ENCODE measurements at places on chromosomes 12 and 14. TPM values are rescaled to one million over a fixed set of nuclear protein-coding genes. Genes with fewer than 3 reads are reported as not detected.

- no peak overlapping the region for H3K27ac ChIP-seq
- no peaks in the 10 kb centered on the region for H3K36me3 ChIP-seq
- H3K4me3 ChIP-seq = no peak overlapping the region
- H3K27me3 ChIP-seq = peaks cover 56% of the 10 kb centered on the region
Observed at GRCh38 chr12:113482334-113482733, 10.7 kb upstream of the LHX5 start.

DNA sequence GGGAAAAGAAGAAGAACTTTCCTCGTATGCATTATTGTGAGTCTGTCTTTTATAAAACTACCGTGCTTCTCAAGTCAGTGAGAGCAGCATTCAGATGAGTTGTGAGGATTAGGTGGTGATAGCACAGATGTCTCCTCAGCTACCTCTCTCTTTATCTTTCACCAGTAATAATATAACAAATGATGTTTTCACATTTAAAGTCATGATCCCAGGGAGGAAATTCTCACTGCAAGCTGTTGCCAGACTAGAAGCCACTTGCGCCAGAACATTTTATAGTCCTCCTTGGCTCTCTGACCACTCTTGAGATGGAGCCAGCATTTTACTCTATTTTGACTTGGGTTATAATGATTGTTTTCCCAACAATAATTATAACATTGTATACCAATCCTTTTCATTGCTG, 443.1 kb downstream of the AEBP2 start:
- no peaks in the 10 kb centered on the region for H3K36me3 ChIP-seq
- no peaks in the 10 kb centered on the region for H3K27me3 ChIP-seq
- no peak for DNase-seq

- no peaks in the 10 kb centered on the region for H3K27me3 ChIP-seq
- H3K27ac ChIP-seq = no peak overlapping the region
- H3K4me1 ChIP-seq = no peaks in the 10 kb centered on the region
- peaks cover 90% of the 10 kb centered on the region for H3K36me3 ChIP-seq
- DNase-seq = no peak
Observed at GRCh38 chr12:68761901-68762630, 16.1 kb downstream of the SLC35E3 start.

DNA sequence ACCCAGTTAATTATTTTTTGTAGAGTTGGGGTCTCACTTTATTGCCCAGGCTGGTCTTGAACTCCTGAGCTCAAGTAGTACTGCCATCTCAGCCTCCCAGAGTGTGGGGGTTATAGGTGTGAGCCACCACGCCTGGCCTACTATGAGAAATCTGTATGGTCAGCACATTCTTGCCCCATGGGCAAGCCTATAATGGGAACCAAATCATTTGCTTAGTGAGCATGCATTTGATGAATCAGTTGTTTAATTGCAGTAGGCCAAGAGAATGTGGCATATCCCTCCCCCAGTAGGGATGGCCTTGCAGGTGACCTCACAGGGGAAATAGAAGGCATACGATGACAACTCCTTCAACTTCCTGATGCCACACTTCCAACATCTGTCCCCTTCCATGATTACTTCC, 122.7 kb downstream of the DIP2B start:
- no peaks in the 10 kb centered on the region for H3K4me1 ChIP-seq
- H3K27me3 ChIP-seq = no peaks in the 10 kb centered on the region
- no peak overlapping the region for H3K4me3 ChIP-seq
- peaks cover 27% of the 10 kb centered on the region for H3K36me3 ChIP-seq

Gene STXBP6
- polyA plus RNA-seq = 16.8 TPM

GRCh38 chr12:28866715-28867503, 282.2 kb upstream of the FAR2 start:
- no peak for DNase-seq
- H3K4me3 ChIP-seq = no peak overlapping the region
- H3K36me3 ChIP-seq = no peaks in the 10 kb centered on the region

GRCh38 chr12:69475237-69475975, 5.2 kb downstream of the FRS2 start:
- H3K4me1 ChIP-seq = peaks cover 38% of the 10 kb centered on the region
- H3K27ac ChIP-seq = peak overlapping the region; percentile 68
- no peaks in the 10 kb centered on the region for H3K27me3 ChIP-seq
- no peaks in the 10 kb centered on the region for H3K36me3 ChIP-seq
- H3K4me3 ChIP-seq = no peak overlapping the region
- peak; percentile 56 for DNase-seq

- no peaks in the 10 kb centered on the region for H3K27me3 ChIP-seq
- H3K4me3 ChIP-seq = no peak overlapping the region
- no peaks in the 10 kb centered on the region for H3K4me1 ChIP-seq
- H3K36me3 ChIP-seq = no peaks in the 10 kb centered on the region
- DNase-seq = no peak
Observed at GRCh38 chr14:62381311-62382070, 619.3 kb downstream of the SNAPC1 start.

Gene SLC38A4
- not detected for polyA plus RNA-seq

DNA sequence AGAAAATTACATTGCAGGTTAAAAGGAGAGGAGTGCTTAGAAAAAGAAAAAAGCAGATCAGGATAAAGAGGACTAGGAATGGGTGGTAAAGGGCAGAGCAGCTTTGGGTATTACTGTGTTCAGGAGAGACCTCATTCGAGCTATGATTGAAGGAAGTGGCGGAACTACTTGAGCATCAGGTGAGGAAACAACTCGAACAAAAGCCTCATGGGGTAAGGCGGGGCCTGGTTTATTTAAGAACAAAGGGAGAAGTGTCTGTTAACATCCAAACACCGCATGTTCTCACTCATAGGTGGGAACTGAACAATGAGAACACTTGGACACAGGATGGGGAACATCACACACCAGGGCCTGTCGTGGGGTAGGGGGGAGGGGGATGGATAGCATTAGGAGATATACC, 444.6 kb upstream of the CCDC196 start:
- no peaks in the 10 kb centered on the region for H3K4me1 ChIP-seq
- DNase-seq = no peak
- no peaks in the 10 kb centered on the region for H3K36me3 ChIP-seq
- H3K27ac ChIP-seq = no peak overlapping the region
- no peaks in the 10 kb centered on the region for H3K27me3 ChIP-seq
- no peak overlapping the region for H3K4me3 ChIP-seq

Gene ASCL1
- polyA plus RNA-seq = 0.37 TPM

GRCh38 chr14:83594874-83595273, 1935.1 kb upstream of the FLRT2 start:
- DNase-seq = no peak
- H3K4me1 ChIP-seq = no peaks in the 10 kb centered on the region
- H3K27ac ChIP-seq = no peak overlapping the region
- H3K27me3 ChIP-seq = no peaks in the 10 kb centered on the region
- no peaks in the 10 kb centered on the region for H3K36me3 ChIP-seq
- no peak overlapping the region for H3K4me3 ChIP-seq

DNA sequence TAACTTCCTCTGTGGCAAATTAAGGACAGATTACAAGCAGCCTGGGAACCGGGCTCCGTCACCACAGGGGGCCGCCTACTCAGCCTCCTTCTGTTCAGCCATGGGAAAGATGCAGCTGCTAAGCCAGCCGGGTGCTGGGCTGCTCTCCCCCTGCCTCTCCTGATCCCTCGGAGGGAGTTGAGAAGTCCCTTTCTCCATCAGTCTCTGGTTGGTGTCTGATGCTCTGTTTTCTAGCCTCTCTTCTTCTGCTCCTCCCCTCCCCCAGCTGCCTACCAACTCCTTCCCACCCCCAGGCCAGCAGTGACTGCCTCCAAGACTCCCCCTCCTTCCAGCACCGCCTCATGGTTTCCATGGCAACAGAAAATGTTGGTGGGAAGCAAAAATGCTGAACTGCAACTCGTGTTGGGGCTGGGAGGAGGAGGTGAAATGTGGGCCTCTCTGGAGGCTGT, 486.7 kb downstream of the APAF1 start:
- H3K27ac ChIP-seq = no peak overlapping the region
- H3K4me1 ChIP-seq = no peaks in the 10 kb centered on the region
- no peaks in the 10 kb centered on the region for H3K36me3 ChIP-seq
- DNase-seq = no peak
- H3K4me3 ChIP-seq = no peak overlapping the region

Gene PUS1
- 12.8 TPM for polyA plus RNA-seq

GRCh38 chr12:102811110-102811737, 105.8 kb downstream of the PAH start:
- no peaks in the 10 kb centered on the region for H3K36me3 ChIP-seq
- H3K4me3 ChIP-seq = no peak overlapping the region
- DNase-seq = no peak
- no peaks in the 10 kb centered on the region for H3K27me3 ChIP-seq
- H3K4me1 ChIP-seq = no peaks in the 10 kb centered on the region

Gene CCDC177
- 0.25 TPM for polyA plus RNA-seq

Gene PAPLN
- 5.4 TPM for polyA plus RNA-seq

- H3K36me3 ChIP-seq = no peaks in the 10 kb centered on the region
- H3K27ac ChIP-seq = no peak overlapping the region
- peak; percentile 54 for DNase-seq
- peaks cover 15% of the 10 kb centered on the region for H3K27me3 ChIP-seq
- peak overlapping the region; percentile 37 for H3K4me3 ChIP-seq
Observed at GRCh38 chr12:30200864-30201263, 417.1 kb upstream of the TMTC1 start.

- DNase-seq = no peak
- H3K36me3 ChIP-seq = no peaks in the 10 kb centered on the region
- no peaks in the 10 kb centered on the region for H3K27me3 ChIP-seq
- no peaks in the 10 kb centered on the region for H3K4me1 ChIP-seq
Observed at GRCh38 chr14:65850429-65851135, 438.1 kb downstream of the FUT8 start.

Gene MAP3K9
- 0.46 TPM for polyA plus RNA-seq

DNA sequence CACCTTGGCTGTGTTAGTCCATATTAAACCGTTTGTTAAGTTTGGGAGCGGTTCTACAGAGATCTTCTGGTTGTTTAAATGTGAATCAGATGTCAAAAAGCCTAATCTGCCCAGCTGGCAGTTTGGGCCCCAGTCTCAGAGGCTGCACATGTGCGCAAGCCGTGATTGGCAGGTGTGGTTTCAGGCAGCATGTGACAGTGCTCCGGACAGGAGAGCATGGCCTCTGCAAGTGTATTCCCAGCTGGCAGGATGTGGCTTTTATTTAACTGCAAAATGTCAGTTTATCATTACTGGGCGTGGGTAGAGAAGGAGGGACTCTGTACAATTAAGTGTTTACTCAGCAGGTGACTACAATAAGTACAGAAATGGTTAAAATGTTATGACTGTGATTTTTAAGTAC, 77.5 kb downstream of the PELI2 start:
- H3K4me1 ChIP-seq = peaks cover 23% of the 10 kb centered on the region
- no peaks in the 10 kb centered on the region for H3K27me3 ChIP-seq
- no peaks in the 10 kb centered on the region for H3K36me3 ChIP-seq
- DNase-seq = no peak
- H3K27ac ChIP-seq = no peak overlapping the region
- H3K4me3 ChIP-seq = no peak overlapping the region

Gene C12orf42
- polyA plus RNA-seq = not detected

Gene BEGAIN
- polyA plus RNA-seq = 0.92 TPM

DNA sequence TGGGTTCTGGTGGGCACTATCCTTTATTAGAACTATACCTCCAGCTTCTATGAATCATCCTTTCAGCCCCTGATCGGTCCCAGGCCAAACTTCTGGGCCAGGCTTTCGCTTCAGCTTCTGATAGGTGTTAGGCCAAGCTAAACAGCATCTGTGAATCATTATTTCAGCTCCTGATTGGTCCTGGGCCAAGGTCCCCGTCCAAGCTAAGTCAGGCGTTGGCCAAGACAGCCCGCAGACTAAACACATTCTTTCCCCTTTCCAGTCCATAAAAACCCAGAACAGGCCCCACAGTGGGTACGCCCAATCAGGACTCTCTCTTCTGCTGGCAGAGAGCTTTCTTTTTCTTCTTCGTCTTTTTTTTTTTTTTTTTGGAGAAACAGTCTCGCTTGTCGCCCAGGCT, 1808.9 kb upstream of the SEL1L start:
- no peak overlapping the region for H3K4me3 ChIP-seq
- no peaks in the 10 kb centered on the region for H3K4me1 ChIP-seq
- H3K27me3 ChIP-seq = no peaks in the 10 kb centered on the region
- H3K27ac ChIP-seq = no peak overlapping the region
- DNase-seq = no peak

GRCh38 chr14:44204061-44204835, 302.8 kb downstream of the FSCB start:
- DNase-seq = no peak
- no peak overlapping the region for H3K27ac ChIP-seq
- H3K4me3 ChIP-seq = no peak overlapping the region
- H3K36me3 ChIP-seq = no peaks in the 10 kb centered on the region
- H3K4me1 ChIP-seq = no peaks in the 10 kb centered on the region

DNA sequence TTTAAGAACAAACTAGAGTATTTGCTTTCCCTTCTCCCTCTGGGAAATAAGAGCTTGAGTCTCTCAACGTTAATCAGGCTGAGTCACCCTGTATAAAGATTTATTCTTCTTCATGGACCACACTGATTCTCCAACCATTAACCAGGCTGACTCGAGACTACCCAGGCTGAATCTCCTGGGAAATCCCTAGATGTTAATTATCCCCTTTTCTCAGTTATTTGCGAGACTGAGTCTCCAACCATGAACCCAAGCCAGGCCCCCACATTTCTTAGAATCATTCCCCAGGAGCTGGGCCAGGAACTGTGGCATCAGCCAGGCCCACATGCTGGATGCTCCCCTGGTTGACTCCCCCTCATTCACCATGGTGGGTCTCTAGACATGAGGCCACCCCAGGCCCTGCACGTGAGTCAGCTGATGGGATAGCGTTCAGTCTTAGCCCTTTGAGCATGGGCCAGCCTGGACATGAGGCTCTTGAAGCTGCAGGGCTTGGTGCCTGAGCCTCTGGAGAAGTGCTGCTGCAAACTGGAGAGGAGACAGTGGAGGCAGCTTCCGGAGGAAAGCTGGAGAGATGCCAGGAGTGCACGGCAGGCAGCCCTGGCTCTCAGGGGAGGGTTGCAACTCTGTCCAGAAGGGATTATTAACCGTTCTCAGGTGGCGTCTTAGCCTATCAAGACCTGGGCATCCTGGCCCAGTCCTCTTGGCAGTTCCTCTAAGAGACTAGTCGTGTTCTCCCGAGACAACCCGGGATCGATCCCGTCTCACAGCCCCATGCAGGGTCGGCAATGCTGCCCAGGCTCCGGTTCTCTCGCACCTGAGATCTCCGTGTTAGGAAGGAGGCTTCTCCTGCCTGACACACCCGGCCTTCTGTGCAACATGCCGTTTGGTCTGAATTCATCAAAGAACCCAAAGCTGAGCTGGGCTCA, 296.6 kb downstream of the ADGRD1 start:
- no peak overlapping the region for H3K4me3 ChIP-seq
- no peaks in the 10 kb centered on the region for H3K4me1 ChIP-seq
- no peaks in the 10 kb centered on the region for H3K36me3 ChIP-seq
- H3K27ac ChIP-seq = no peak overlapping the region

GRCh38 chr12:19829100-19829853, 390.0 kb downstream of the AEBP2 start:
- H3K27me3 ChIP-seq = no peaks in the 10 kb centered on the region
- no peaks in the 10 kb centered on the region for H3K4me1 ChIP-seq
- H3K4me3 ChIP-seq = no peak overlapping the region
- no peak for DNase-seq
- no peaks in the 10 kb centered on the region for H3K36me3 ChIP-seq

DNA sequence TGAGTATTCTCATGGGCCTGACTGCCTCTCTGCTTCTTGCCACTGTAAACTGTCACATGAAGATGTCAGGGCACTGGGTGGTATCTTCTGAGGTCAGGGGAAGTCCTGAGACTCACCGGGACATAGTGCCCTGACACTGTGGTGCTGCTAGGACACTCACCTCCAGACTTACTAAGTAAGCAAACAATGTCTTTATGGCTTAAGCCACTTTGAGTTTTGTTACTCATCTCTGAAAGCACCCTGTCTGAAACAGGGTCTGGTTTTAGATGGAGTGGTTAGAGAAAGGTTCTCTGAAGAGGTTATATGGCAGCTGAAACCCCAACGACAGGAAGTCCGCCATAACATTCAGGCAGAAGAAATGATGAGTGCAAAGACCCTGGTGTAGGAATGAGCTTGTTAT, 22.7 kb downstream of the GPR19 start:
- H3K4me1 ChIP-seq = no peaks in the 10 kb centered on the region
- H3K27me3 ChIP-seq = no peaks in the 10 kb centered on the region

Measured in stomach (tissue), 19 donors.